A375 (cell line): ENCODE measurements at places on chromosomes 2 and 18. TPM values are rescaled to one million over a fixed set of nuclear protein-coding genes. Genes with fewer than 3 reads are reported as not detected.

PSD4 gene
- 3.8 and 5.1 TPM in 2 replicates for total RNA-seq

BCL11A gene
- total RNA-seq, result 0.66 and 0.79 TPM in 2 replicates

GALR1 gene
- total RNA-seq, result not detected in 2 replicates

SEPTIN10 gene
- total RNA-seq, result 26.1 and 33.1 TPM in 2 replicates

REG3G gene
- 1.1 TPM in 1 of 2 replicates, not detected in the other for total RNA-seq

GPR75 gene
- 2.4 and 3.0 TPM in 2 replicates for total RNA-seq
